ENCODE measurements at places on chromosomes 7 and 10.

- peak; percentile 70 for DNase-seq
Measured at GRCh38 chr7:37920849-37921805, 687 bp downstream of the EPDR1 start.

- peak; percentile 71 for DNase-seq
Measured at GRCh38 chr10:36492590-36493515, 632.5 kb upstream of the ANKRD30A start.

DNA sequence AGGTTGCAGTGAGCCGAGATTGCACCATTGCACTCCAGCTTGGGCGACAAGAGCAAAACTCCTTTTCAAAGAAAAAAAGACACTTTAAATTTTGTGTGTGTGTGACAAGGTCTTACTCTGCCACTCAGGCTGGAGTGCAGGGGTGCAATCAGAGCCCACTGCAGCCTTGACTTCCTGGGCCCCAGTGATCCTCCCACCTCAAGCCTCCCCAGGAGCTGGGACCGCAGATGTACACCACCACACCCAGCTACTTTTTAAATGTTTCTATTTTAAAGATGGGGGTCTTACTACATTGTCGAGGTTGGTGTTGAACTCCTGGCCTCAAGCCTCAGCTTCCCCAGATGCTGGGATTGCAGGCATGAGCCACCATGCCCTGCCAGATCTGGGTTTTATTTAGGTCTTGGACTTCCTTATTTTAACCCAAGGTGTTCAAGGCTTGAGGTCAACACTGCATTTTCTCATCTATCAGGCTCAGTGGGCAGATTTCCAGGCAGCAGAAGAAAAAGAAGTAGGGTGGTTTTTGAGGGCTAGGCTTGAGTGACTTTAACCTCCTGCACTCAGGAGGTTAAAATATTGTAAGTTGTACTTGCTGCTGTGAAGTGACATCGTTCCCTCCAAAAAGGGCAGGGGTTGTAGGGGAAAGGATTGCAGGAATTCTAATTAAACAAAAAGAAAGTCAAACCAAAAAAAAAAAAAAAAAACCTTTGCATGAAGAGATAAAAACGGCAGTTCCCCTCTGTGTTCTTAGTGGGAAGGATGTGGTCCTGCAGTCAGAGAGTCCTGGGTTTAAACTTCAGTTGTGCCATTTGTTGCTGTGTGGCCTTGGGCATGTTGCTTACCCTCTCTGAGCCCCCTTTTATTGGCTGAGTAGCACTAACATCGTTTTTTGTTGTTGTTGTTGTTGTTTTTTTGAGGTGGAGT lies 71.5 kb downstream of the CARD11 start:
- no peak for DNase-seq

GRCh38 chr7:139671967-139672366 lies 105.8 kb downstream of the HIPK2 start:
- DNase-seq = no peak

DNA sequence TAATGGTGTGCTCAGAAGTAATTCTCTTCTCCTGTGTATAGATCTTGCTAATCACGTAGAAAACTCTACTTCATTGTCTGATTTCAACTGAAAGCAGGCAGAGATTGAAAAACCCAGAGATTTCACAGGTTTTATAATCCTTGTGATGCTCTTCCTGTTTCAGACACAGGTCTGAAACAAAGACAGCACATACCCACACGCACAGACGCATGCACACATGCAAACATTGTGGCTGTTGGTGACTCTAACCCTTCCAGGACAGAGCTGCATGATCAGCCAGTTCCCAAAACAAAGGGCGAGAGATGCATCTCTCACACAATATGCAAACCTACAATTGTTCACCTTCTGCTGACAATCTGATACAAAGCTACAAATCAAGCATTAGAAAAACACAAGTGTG lies 11.1 kb upstream of the TFEC start:
- no peak for DNase-seq
